ENCODE measurements at places on chromosomes 1 and 21. TPM values are rescaled to one million over a fixed set of nuclear protein-coding genes. Genes with fewer than 3 reads are reported as not detected.

DNA sequence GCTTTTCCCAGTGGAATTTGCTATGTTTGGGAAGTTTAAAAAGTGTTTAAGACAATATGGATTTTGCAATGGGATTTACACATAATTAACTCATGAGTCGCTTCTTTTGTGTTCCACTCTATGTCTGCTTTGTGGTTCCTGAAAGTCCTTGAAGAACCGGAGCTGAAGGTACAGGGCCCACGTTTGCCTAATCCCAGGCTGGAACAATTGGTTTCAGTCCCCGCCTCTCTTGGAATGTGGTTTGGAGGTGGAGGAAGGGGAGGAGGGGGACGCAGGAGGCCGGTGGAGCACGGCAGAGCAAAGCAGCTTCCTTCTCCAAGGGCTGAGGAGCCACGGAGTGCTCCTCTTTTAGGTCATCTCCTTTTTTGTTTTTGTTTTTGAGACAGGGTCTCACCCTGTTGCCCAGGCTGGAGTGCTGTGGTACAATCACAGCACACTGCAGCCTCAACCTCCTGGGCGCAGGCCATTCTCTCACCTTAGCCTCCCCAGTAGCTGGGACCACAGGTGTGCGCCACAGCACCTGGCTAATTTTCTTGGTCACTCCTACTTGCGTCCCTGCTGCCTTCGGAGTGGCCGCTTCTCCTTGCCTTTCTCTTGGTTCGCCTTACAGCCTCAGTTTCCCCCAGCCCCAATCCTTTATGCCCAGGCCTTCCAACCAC, 129.5 kb upstream of the ERRFI1 start:
- H3K36me3 ChIP-seq, result peaks cover 2% of the 10 kb centered on the region
- DNase-seq, result no peak
- H3K4me1 ChIP-seq, result peaks cover 33% of the 10 kb centered on the region
- no peak overlapping the region for H3K4me3 ChIP-seq
- no peak overlapping the region for H3K27ac ChIP-seq
- H3K27me3 ChIP-seq, result peaks cover 20% of the 10 kb centered on the region

- peak overlapping the region; percentile 82 for H3K4me3 ChIP-seq
These were observed 54.3 kb upstream of the HNRNPU start for GRCh38 chr1:244918421-244919319.

GRCh38 chr1:209805875-209806760, at the start of gene IRF6:
TSS of gene IRF6 (minus strand) at chr1:209806142. CDS start at chr1:209801413, 4,729 bp downstream.
- H3K36me3 ChIP-seq, result no peaks in the 10 kb centered on the region
- H3K27me3 ChIP-seq, result peaks cover 10% of the 10 kb centered on the region
- H3K4me3 ChIP-seq, result peak within 1 kb of the TSS; percentile 27
- H3K4me1 ChIP-seq, result peaks cover 18% of the 10 kb centered on the region
- no peak for DNase-seq

DNA sequence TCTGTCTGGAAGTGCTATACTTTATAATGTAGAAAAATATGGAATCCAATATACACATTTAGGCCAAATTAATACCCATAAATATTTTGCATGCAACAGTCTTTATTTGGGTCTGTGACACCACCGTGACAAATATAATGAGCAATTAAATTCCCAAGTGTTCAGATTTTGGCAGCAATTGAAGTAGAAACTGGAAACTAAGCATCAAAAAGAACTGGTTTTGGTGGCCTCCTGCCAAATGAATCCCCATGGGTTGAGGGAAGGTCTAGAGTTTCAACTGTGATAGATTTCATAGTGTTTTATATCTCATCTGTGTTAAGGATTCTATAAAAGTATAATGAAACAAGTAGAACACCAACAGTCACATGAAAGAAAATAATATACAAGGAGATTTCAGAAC, 88.4 kb downstream of the DPYD start:
- no peaks in the 10 kb centered on the region for H3K27me3 ChIP-seq
- no peak for DNase-seq
- H3K4me1 ChIP-seq, result no peaks in the 10 kb centered on the region
- H3K36me3 ChIP-seq, result peaks cover 3% of the 10 kb centered on the region
- no peak overlapping the region for H3K4me3 ChIP-seq
- no peak overlapping the region for H3K27ac ChIP-seq

The RGS8 gene
- not detected for total RNA-seq

The RGS18 gene
- total RNA-seq, result not detected
